ENCODE measurements at places on chromosomes 7 and 10.

- DNase-seq, result no peak
Measured at GRCh38 chr7:84837405-84837804, 349.5 kb downstream of the SEMA3D start.

DNA sequence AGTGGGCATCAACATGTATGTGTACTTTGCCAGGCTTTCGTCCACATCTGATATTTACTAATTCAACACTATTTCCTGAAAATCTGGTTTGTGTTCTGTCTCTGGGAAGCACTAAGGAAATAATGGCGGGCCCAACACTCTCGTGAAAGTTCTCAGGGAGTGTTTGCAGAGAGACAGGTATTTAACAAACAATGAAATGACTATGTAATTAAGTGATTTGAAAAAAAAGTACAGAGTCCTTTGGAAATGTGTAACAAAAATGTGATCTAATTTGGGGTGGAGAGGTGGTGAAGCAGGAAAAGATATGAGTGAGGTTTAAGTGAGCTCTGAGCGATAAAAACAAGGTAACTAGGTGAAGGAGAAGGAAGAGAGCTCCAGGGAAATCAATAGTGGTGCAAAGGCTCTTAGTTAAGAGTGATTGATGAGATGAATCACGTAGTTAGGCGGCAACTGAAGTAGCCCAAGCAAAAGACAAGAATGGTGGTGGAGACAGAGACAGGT is 95.3 kb upstream of the DNAJB12 start:
- DNase-seq, result no peak

- DNase-seq, result no peak
Measured at GRCh38 chr7:26179422-26179821, 21.1 kb downstream of the HNRNPA2B1 start.

- peak; percentile 55 for DNase-seq
Measured at GRCh38 chr10:110764793-110765512, 106.8 kb upstream of the PDCD4 start.

DNA sequence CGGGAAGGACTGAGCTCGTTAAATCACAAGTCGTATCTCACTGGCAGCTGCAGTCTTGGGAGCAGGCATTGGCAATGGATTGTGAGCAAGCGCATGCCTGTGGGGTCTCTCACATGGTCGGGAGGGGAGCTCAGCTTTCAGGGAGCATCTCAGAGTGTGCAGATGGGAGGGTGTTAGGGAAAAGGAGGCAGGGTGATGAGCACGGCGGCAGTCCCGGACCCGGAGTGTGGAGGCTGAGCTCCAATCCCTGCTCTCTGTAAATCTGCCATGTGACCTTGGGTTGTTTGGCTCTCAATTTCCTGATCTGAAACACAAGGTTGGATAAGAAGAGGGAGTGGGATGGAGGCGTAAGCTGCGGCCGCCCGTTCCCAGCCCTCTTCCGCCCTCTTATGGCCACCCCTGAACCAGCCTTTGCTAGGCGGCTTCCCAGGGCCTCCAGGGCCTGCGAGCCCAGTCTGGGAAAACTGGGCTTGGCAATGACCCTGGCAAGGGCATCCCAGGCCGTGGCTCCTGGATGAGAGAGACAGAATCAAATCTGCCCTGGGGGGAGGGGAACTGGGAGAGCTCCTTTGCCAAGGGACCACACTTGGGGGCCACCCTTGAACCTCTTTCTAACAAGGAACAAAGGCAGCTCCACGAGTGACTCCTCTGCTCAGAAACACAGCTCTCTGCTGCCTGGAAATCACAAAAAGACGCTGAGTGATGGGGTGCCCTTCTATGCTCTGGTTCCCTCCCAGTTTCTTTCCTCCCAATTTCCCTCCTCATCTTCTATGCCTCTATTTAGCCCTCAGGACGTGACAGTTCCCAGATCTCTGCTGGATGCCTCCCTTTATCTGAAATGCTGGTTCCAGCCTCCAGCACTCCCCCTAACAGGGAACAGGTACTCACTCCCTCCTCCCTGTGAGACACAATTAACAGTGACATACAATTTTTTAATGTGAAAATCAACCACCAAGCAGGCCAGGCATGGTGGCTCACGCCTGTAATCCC is 41.7 kb upstream of the LOXL4 start:
- DNase-seq, result peak; percentile 73

DNA sequence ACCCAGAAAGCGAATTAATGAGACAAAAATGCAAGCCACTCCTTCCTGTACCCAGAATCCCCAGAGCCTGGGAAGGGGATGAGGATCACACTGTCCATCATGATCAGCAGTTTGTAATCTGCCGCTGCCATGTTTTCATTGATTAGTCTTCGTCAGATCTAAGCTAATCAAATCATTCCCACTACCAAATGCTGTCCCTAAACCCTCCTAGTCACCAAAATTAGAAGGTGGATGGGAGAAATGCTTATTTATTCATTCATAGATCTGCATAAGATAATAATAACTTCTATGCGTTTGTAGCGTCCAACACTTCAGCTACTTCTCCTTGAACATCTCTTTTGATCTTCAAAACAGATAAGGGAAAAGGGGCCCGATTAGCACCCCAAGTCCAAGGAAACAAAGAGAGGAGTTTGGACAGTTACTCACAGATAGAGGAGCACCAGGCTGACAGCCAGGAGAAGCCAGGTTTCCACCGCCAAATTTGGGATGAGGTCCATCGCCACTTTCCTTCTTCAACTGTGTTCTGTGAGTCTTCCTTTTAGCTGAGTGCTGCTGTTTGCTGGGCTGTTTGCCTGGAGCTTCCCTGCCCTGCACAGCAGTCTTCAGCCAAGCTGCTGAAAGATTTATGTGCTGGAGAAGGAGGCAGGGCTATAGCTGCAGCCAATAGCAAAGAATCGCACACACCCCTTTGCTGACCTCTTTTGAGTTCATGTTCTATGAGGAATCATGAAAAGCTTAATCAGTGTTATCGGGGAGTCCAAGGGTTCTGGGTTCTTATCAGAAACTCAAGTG is at the start of gene CYP3A5:
Gene CYP3A5, minus strand, starts transcription at position 597 of the 792 bp plus-strand sequence. Its CDS starts 100 bp downstream, at position 497.
- no peak for DNase-seq
